NCI-H2081 treated with DMSO at 0.1 percent for 48 hours (cell line): ENCODE measurements at places on chromosomes 6 and 20.

DNA sequence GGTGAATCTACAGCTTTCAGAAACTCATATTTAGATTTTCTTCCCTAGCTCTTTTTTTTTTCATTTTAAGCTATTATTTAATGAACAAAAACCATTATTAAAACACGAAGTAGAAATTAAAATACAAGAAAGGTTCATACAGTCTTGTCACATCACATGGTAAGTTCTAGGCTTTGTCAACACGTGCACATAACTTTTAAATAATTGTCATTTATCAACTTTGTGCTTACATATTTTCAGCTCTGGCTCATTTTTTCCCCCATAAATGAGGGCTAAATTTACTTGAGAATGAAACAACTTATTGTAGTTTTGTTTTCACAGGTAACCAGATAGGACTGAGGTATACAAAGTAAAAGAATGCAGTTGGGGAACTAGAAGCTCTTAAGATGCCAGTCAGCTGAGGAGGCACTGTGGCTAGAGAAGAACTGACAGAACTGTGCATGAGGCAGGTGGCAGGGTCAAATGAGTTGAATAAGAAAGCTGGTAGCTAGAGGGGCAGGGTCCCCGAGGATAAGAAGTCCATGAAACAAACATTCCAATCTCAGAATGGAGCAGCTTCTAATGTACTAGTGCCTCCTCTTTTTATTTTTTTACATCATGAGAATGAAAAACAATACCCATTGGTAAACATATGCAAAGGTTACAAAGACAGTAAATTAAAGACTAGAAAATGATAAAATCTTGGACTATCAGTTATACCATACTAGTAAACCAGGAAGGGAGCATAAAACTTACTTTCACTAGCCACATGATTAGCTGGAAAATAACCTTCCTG is 141.5 kb downstream of the MYB start:
- DNase-seq = no peak

- no peak for DNase-seq
Measured at GRCh38 chr6:42471142-42471541, 19.4 kb upstream of the TRERF1 start.

- no peak for DNase-seq
Measured at GRCh38 chr6:133092199-133092598, 149.0 kb upstream of the EYA4 start.

DNA sequence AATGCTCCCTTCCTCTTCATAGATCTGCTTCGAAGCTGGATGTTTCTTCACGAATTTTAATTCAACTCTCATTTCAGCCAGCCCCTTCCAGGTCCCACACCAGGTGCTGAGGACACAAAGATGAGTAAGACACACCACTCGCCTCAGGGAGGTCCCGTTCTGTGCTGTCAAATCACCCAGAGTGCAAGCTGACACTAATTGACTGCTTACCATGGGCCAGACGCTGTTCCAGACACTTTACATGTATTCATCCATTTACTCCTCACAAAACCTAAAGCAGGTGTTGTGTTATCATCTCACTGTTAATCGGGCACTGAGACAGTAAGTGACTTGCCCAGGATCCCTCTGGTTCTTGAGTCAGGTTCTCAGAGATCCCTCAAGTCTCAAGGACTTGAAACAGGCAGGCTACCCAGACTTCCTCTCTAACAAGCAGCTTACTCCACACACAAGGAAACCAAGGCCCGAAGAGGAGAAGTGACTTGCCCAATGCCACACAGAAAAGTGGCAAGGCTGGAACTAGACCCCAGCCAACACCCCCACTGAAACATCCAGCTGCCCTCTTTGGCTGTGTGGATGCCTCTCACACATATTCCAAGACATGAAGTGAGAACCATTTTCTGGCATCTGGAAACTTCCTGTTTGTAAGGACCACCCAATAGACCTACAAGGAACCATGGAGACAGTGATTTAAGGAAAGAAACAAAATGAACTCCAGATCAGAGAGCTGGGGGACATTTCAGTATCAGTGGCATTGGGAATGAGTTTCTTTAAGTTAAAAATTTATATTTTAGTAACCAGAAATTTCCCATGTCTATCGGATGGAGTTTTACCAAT is 174.5 kb downstream of the CDC5L start:
- no peak for DNase-seq

DNA sequence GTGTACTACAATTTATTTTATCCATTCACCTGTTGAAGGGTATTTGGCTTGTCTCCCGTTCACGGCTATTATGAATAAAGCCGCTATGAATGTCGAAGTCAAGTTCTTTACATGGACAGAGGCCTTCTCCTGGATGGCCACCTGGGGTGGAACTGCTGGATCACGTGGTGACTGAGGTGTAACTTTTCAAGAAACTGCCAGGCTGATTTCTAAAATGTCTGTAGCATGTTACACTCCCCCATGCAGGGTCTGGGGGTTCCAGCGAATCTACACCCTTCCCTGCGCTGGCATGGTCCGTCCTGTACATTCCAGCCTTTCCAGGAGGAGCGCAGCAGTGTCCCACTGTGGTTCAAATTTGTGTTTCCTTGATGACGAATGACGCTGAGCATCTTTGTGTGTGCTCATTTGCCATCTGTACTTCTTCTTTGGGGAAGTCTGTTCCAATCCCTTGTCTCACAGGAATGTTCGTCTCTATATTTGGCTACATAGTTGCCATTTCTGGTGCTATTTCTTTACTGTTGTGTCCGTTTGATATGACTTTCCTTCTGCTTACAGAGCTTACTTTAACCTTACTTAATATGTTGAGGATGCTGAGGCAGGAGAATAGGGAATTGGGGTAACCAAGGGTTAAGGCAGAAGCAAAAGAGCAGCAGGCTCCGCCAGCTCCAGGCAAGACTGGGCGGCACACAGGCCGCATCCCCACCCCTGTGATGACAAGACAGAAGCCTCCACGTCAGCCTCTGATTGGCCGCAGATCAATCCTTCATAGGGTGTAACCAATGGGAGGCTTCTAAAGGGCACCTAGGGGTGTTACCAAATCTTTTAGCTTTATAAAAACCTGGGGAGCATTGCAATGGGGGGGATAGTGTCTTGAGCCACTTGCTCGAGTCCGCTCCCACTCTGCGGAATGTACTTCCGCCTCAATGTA is 106.6 kb downstream of the TAF4 start:
- no peak for DNase-seq
